Hepatic stellate cell (primary cell): ENCODE measurements at places on chromosomes 2 and 18.

- DNase-seq = peak; percentile 42
Measured at GRCh38 chr2:174153757-174154680, 94.3 kb downstream of the OLA1 start.

DNA sequence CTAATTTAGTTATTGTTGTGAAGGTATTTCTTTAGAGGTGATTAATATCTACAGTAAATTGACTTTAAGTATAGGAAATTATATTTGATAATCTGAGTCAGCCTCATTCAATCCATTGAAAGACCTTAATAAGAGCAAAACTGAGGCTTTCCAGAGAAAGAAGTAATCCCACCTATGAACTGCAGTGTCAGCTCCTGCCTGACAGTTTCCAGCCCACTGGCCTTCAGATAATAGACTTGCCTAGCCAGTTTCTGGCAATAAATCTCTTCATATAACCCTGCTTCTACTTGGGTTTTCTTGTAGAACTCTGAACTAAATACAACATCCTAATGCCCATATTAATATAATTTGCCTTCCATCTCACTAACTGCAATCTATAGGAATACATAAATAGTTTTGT lies 437.9 kb upstream of the UBE2E3 start:
- no peak for DNase-seq

GRCh38 chr2:62570861-62571698 lies 65.1 kb upstream of the TMEM17 start:
- DNase-seq = no peak

GRCh38 chr18:56444201-56444600 lies 194.2 kb downstream of the TXNL1 start:
- DNase-seq = no peak

GRCh38 chr2:231497651-231498050 lies 32.6 kb downstream of the NMUR1 start:
- DNase-seq = no peak

GRCh38 chr2:173357346-173357745 lies 2.7 kb downstream of the CDCA7 start:
- DNase-seq = no peak

DNA sequence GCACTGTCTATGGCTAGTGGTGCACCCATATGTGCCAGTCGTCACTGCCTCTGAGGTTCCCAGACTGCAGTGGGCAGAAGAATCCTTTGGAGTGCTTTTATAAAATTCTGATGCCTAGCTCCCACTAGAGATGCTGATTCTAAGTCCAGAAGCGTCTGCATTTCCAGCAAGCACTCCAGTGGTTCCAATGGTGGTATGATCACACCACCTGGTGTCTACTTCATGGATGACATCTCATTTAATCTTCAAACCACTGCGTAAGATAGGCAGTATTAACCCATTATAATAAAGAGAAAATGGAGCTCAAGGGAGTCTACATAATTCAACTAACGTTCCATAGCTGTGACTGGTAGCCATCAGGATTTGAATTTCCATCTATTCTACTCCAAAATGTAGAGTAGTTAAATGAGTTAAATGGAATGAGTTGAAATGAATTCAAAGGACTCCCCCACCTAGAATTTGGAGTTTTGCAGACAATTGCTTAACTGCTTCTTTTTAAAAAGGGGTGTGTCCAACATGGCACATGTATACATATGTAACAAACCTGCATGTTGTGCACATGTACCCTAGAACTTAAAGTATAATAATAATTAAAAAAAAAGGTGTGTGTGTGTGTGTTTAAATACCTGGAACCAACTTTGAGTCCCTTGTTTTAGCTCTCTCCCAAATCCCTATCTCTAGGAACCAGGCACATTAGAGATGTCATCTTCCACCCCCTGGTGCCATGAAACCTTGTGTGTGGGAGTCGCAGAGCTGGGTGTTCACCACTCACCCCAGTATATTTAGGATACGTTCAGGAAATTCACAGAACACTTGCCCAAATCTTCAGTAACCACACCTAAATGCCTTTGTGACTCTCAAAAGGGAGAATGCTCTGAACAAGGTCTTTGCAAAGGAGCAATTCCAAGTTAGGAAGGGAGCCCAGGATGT lies 14.1 kb downstream of the LAMA3 start:
- DNase-seq = peak; percentile 41
